ENCODE measurements at places on chromosomes 5 and 9.

- DNase-seq: no peak
These were observed 23.4 kb downstream of the CORO2A start for GRCh38 chr9:98168941-98169488.

DNA sequence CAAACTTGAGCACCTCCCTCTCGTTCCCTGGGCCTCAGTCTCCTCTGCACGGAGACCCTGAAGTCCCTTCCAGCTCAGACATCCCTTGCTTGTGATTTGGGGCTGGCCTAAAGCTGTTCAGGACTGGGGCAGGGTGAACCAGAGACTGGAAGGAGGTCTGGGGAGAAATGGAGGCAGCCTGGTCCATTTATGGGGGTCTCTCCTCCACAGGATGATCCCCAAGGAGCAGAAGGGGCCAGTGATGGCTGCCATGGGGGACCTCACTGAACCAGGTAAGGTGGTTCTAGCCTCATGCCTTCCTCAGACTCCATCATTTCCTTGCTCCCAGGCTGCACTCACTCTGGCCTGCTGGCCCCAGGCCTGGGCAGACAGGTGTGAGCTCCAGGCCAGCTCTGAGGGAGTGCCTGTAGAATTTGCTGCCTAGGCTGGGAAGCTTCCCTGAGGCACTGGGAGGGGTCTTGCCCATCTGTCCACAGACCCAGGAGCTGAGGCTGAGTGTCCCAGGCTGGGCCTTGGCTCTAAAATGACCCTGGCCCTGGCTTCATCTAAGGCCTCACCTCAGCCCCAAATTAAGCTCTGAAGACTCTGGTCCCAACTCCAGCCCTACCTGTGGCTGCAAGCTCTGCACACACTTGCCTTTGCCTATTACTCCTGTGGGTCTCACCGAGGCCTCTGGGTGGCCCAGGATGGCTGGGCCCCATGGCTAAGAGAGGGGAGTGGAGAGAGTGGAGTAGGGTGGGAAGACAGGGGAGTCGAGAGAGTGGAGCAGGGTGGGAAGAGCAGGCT lies 1.9 kb downstream of the MYOZ3 start:
- DNase-seq: no peak

DNA sequence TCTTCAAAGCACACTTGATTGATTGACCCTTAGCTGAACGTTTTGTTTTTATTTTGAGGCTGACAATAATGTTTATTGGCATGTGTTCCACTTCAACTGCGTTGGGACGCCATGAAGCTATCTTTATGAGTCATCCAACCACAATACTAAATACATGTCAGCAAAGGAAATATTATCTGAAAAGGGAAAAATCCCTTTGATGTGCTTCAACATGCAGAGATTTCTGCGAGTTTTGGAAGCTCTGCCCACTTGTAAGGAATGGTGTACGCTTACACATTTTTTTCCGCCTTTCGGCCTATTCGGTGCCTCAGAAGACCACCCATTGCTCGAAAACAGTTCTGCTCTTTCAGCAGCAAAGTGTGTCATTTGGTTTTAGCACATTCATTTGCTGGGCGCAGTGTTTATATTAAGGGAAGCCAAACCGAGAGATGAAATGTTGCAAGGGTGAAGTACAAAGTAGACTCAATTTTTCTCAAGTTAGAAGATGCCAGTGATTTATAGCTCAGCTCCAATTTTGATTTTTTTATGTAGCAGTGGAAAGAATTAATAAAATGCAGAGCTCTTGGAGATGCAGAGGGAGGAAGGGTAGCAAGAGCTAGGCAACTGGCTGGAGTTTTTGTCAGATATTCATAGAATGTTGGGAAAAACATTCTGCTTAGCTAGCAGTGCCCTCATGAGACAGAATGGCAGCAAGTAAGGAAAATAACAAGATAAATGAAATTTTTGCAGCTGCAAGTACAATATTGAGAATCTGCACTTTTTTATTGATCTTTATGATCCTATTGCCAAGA lies 68.9 kb downstream of the PRDM6 start:
- DNase-seq: no peak

- DNase-seq: no peak
These were observed 374.8 kb downstream of the NFIB start for GRCh38 chr9:13939134-13939533.

DNA sequence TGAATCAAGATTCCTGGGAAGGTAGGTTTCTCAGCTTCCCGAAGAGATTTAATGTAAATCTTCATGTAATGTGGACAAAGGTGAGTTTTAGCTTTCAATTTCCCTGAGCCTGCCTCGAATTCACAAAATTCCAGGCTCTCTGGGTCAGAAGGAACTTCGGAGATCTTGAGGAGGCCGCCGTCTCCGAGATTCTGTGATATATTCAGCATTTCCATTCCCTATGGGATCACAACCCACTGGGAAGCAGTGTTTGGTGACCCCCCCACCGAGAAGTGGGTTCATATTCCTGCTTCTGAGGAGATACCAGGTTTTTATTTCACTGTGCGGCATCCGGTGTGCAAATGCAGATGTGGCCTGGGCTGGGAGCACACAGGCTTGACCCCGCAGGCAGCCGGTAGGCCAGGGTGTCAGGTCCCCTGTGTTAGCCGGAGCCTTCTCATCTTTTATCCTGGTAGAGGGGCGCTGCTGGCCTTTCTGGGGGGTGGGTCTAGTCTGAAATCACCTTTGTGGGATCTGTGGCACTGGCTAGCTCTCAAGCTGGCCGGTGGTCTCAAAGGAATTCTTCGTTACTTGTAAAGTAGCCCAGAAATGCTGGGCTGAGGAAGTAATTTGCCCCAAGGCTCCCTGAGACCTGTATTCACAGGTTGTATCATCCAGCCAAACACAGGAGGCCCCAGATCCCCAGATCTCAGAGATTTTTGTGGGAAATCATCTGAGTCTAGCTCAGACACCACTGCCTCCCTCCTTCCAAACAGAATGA lies 1.4 kb downstream of the PLEKHG4B start:
- no peak for DNase-seq

GRCh38 chr9:16974436-16974835 lies 104.0 kb upstream of the BNC2 start:
- DNase-seq: no peak

DNA sequence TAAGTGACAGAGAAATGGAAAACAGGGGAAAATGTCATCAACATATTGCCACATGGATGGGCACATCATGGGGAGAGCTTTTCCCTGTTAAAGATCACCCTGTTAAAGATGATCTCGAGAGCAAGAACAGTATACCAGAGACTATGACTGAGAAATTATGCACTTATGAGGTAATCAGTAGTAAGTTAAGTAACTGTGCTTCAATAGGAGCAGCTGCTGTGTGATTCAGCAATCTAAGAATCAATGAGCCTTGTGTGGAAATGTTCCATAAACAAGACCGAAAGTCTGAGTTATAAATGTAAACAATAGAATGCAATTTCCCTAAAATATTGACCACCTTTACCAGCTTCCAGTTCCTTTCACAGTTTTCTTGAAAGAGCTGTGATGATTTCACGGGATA lies 582.3 kb downstream of the CAAP1 start:
- DNase-seq: no peak

- no peak for DNase-seq
These were observed 12.4 kb downstream of the DNAJB5 start for GRCh38 chr9:35001803-35002502.

DNA sequence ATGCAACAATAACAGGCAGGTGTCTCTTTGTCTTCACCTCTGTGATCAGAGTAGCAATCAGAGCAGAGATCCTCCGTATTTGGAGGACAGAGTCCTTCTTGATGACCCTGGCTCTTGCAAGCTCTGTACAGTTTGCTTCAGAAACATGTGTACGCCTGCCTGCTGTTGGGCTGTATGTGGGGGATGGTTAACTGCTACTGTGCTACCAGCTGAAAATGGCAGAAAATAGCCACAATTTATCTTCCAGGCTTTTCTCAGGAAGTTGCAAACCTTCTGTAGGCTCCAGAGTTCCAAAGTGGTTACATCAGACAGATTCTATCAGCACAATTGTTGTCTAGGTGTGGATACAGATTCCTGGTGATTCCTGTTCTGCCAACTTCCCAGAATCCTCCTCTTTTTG lies 35.5 kb downstream of the DDX46 start:
- no peak for DNase-seq

Data from stimulated activated CD4-positive, alpha-beta T cell treated with anti-CD3 and anti-CD28 coated beads, Interleukin-15, amount 100 ng/mL, for 1 hour (primary cell).